Neural crest cell (in vitro differentiated cells): ENCODE measurements at places on chromosomes 12 and 14.

- no peak for DNase-seq
Measured at GRCh38 chr14:25050269-25051150, 563 bp upstream of the STXBP6 start.

DNA sequence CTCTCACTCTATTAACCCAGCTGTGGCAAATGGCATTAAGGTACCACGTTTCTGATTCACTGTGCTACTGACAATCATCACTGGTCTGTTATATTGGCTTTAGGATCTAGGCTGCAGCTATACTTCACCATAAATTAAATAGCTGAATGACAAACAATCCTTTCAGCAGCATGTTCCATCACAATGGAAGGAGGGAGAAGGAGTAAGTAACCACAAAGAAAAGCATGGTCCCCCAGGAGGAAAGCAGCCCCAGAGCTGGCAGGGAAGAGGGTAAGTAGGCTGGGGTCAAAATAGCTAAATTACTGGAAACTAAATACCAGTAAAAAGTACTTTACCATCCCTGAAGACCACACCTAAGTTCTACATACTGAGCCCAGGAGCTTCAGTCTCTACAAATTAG lies 2.8 kb downstream of the ARMH4 start:
- no peak for DNase-seq

DNA sequence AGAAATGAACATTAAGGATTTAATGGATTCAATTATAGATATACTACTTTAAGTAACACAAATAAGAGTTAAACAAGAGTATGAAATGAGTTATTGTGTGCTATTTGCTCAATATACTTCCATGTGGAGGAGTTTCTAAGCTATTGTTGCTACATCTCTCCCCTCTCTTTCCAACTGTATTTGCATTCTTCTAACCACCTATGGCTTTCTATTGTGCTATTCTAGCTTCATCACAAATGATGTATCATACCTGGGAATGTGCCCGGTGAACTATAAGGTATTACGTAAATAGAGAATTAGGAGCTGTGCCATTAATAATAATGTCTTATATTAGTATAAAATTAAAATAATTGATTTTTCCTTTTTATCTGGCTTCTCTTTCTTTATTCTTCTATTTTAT lies 87.1 kb upstream of the PLEKHG7 start:
- no peak for DNase-seq

DNA sequence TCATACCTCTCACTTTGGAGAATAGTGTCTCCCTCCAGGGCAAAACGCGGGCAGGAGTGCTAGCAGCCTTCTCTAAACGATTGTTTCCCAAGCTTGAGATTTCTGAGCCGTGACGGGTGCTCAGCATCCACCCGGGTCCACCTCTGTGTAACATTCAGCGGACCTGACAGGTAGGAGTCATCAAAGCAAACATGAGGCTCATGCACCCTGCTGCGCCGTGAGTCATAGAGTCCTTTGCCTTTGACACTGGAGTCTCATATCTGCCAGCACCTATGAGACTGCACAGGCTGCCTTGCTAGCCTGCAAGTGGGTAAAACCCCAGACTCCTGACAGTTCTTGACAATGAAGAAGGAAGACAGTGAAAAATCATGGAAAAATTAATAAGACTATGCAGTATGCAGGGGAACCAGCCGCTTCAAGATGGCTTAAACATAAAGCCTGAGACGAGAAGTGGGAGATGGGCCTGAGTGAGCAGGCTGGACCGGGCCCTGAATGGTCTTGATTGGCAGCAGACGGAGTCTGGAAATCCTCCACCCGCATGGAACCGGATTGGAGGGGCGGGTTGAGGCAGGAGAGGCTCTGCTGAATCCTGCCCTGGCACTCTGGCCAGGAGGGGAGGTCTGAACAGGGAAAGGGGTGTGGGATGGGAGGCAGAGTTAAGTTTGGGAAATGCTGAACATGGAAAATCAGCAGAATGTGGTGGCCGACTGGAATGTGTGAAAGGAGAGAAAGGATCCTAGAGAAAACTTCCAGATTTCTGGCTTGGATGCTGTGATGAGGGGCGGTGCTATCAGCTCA lies 54.2 kb downstream of the LGMN start:
- no peak for DNase-seq

- DNase-seq, result no peak
Measured at GRCh38 chr12:90854136-90854689, 100.8 kb downstream of the CCER1 start.

- no peak for DNase-seq
Measured at GRCh38 chr14:36316131-36316530, 4.3 kb downstream of the MBIP start.

- DNase-seq, result no peak
Measured at GRCh38 chr14:100275214-100275613, 31.0 kb downstream of the SLC25A29 start.

GRCh38 chr14:51095854-51096823 lies 1.2 kb upstream of the TRIM9 start:
- DNase-seq, result no peak

DNA sequence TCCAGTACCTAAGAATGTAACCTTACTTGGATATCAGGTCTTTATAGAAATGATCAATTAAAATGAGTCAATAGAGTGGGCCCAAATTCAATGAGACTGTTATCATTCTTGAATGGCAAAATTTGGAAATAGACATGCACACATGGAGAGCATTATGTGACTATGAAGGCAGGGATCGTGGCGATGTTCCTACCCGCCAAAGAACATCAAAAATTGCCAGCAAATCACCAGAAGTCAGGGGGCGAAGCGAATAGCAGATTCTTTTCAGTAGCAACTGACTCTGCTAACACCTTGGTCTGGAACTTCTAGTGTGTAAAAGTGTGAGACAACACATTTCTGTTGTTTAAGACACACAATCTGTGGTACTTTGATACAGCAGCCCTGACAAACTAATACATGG lies 192.5 kb downstream of the ACSS3 start:
- no peak for DNase-seq

DNA sequence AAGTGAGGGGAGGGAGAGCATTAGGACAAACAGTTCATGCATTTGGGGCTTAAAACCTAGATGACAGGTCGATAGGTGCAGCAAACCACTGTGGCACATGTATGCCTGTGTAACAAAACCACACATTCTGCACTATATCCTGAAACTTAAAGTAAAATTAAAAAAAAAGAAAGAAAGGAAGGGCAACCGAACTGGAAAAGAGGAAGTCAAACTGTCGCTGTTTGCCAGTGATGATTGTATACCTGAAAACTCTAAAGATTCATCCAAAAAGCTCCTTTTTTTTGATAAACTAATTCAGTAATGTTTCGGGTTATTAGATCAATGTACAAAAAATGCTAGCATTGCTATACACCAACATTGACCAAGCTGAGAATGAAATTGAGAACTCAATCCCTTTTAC lies 259.0 kb upstream of the ALG10 start:
- no peak for DNase-seq

GRCh38 chr12:106490264-106490663 lies 92.5 kb upstream of the RFX4 start:
- no peak for DNase-seq

DNA sequence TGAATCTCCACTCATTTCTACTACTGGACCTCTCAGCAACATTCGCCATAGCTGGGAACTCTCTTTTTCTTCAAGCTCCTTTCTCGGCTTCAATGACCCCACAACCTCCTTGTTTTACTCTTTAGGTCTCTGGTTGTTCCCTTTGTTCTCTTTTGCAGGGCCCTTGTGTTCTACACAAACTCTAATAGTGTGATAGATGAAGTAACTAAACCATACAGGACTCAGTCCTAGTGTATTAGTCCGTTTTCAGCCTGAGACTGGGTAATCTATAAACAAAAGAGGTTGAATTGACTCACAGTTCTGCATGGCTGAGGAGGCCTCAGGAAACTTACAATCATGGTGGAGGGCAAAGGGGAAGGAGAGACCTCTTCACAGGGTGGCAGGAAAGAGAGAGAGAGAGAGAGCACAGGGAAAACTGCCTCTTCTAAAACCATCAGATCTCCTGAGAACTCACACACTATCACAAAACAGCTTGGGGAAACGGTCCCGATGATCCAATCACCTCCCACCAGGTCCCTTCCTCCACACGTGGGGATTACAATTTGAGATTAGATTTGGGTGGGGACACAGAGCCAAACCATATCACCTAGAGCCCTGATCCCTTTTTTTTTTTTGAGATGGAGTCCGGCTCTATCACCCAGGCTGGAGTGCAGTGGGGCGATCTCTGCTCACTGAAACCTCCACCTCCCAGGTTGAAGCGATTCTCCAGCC lies 32.0 kb upstream of the WNK1 start:
- no peak for DNase-seq

GRCh38 chr12:44848703-44849085 lies 27.4 kb downstream of the NELL2 start:
- no peak for DNase-seq

GRCh38 chr14:100165376-100165775 lies 5.9 kb upstream of the DEGS2 start:
- DNase-seq, result no peak

DNA sequence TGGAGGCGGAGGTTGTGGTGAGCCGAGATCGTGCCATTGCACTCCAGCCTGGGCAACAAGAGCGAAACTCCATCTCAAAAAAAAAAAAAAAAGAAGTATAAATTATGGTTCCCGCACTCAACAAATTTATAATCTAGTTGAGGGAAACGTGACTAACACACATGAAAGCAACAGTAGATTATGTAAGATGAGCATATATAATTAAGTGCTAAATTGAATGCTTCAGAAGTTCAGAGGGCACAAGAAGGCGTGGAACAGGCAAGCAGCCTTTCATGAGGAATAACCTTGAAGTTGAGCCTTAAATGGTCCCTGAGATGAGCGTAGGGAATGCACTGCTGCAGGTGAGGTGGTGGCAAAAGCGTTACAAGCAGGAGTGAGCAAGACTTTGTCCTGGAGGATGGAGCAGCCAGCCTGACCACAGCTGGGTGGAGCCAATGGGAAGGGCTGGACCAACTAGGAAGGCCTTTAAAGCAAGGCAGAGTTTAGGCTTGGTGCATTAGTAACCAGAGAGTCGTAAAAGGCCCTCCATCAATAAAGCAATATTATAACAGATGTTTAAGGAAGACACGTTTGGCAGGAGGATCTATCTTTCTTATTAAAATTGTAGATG lies 30.6 kb upstream of the TUBA1A start:
- no peak for DNase-seq

DNA sequence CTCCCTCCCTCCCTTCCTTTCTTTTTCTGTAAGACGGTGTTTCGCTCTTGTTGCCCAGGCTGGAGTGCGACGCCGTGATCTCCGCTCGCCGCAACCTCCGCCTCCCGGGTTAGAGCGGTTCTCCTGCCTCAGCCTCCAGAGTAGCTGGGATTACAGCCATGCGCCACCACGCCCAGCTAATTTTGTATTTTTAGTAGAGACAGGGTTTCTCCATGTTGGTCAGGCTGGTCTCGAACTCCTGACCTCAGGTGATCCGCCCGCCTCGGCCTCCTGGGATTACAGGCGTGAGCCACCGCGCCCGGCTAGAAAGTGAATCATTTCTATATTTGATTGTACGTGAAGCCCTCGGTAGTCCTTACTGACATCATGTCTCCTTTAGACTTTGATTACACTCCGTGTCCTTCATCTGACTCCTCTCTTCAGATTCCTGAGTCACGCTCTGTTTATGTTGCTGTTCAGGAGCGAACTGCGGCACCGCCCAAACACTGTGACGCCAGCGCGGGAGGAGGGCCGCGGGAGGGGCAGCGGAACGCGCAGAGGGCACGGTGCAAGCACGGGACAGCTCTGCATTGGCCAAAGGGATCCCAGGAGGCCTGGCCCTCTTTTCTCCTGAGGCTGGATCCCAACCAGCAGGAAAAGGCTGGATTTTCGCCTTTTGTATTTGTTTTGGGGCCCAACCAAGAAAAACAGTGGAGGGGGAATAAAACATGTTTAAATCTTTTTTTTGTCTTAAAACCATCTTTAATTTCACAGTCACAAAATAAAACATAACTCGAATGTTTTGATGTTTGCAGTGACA lies 538 bp upstream of the GABARAPL1 start:
- DNase-seq, result peak; percentile 68

- no peak for DNase-seq
Measured at GRCh38 chr12:1217191-1217949, 226.3 kb downstream of the ERC1 start.

DNA sequence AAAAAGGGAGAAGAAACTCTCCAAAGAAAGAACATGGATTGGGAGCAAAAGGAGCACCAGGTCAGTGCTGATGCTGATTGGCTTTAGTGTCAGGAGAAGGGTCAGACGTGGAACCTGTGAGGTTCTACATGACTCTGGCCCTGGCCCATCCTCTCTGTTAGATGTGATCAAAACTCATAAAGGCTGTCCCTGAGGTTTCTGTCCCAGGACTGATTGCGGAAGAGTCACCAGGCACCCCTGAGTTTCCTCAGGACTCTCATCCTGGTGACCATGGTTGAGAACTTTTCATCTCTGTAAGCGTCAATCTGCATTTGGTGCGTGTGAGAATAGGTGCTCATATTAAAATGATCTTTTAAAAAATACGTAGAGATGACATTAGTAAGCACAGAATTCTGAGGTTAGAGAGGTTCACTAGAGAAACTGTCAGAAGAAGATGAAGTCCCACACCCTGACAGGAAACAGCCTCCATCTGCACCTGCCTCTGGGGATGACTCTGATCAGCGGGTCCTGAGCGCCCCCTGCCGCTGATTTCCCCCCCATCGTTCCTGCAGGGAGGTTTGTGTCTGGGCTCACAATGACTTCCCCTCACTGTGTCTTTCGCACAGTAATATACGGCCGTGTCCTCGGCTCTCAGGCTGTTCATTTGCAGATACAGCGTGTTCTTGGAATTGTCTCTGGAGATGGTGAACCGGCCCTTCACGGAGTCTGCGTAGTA lies 741.8 kb downstream of the TMEM121 start:
- no peak for DNase-seq

- DNase-seq, result no peak
Measured at GRCh38 chr12:2298556-2299200, 245.9 kb downstream of the CACNA1C start.

- DNase-seq, result no peak
Measured at GRCh38 chr12:132909030-132909368, 21.6 kb upstream of the CHFR start.

DNA sequence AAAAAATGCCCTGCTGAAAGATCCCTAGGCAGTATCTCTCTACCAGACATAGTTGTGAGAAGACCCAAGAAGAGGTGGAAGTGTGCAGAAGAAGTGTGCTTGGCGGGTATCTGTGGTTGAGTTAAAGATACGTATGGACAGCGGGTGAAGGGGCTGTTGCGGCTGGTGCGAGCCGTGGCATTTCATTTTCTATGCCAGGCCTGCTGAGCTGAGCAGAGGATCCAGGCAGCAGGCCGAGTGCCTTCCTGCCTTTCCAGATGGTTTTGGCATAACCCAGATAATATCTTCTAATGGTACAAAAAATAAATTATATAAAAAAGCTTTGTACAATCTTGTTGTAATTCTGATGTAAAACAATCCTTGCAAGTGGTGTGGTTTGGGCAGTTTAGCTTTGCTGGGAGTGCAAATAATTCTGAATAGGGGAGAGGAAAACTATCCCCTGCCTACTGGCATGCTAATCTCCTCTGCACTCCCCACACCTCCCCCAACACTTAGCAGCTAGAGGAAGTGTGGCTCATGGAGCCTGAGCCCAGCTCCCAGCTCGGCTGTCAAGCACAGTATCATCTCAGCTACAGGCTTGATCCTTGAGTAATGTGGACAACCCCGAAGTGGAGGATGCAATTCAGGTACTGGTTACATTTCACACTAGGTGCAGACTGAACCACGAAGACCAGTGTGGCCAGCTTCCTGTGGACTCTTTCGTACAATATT lies 168.9 kb downstream of the VRK1 start:
- DNase-seq, result no peak
